Naive thymus-derived CD8-positive, alpha-beta T cell (primary cell): ENCODE measurements at places on chromosomes 4 and X.

DNA sequence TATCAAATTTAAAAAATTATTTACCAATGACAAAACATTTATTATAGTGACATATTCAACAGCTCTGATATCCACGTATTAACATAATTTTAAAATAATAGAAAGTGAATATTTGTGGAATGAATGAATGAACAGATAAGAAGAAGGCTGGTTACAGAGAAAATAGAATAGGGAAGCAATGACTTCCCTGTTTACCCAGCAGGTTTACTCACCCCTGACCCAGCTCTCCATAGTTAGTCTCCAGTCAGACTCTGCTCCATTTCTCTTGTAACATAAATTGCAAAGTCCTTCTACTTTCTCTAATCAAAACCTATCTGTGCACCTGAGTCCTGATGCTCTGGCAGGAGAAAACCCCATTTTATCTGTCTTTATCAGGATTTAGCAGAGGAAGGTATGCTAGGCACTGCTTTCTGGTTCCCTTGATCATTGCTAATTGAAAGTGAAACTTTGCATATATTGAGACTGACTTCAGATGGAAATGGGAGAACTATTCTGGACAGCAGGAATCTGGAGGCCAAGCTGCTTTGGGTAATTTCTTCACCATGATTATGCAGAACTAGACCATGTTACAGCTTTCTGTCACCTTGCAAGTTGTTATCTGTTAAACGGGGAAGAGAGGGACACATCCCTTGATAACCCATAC is 363.0 kb downstream of the FAT4 start:
- no peaks in the 10 kb centered on the region for H3K36me3 ChIP-seq
- no peaks in the 10 kb centered on the region for H3K27me3 ChIP-seq
- no peak overlapping the region for H3K4me3 ChIP-seq
- H3K4me1 ChIP-seq: no peaks in the 10 kb centered on the region
- no peak overlapping the region for H3K27ac ChIP-seq

GRCh38 chrX:39828971-39829370 is 268.8 kb downstream of the BCOR start:
- H3K4me1 ChIP-seq: peaks cover 2% of the 10 kb centered on the region
- no peaks in the 10 kb centered on the region for H3K36me3 ChIP-seq
- H3K27ac ChIP-seq: no peak overlapping the region

GRCh38 chr4:172095161-172095560 is 282.0 kb downstream of the GALNTL6 start:
- no peak for DNase-seq
- no peak overlapping the region for H3K4me3 ChIP-seq
- no peak overlapping the region for H3K27ac ChIP-seq
- H3K36me3 ChIP-seq: no peaks in the 10 kb centered on the region
- no peaks in the 10 kb centered on the region for H3K27me3 ChIP-seq

DNA sequence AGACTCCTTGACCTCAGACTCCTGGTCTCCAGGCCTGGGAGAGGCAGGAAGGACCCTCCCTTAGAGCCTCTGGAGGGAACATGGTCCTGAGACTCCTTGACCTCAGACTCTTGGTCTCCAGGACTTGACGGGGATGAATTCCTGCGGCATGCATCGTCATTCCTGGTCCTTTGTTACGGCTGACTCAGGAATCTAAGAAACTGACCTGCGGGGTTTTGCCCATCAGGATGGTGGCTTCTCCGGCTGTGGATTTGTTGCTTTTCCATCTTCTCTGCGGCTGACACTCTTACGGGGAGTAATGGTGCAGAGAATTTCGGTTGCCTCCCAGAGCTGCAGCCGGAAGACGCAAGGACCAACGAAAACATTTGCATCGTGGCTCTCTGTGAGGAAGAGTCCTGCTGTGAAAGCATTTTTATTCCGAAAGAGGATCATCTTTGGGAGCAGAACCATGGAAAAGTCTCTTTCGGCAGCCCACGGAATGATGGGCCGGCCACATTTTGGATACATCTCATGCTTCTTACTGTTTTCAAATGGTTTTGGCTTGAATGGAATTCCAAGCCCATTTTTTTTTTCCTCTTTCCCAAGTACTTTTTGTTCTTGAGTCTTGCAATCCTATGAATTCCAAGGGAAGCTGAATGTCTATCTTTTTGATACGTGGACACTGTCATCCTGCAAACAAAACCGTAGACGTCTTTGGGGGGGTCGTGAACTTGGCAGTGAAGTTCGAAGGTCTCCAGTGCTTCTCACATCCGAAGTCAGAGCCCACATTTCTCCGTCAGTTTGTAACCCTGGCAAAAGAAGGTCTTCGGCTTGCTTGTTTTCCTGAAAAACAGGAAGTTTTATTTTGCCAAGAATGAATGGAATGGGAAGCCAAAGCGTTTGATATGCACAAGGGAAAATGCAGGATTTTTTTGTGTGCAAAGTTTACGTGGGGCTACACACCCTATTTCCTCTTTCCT is 36.5 kb downstream of the SHOX start:
- peaks cover 5% of the 10 kb centered on the region for H3K36me3 ChIP-seq
- peaks cover 15% of the 10 kb centered on the region for H3K27me3 ChIP-seq
- no peak for DNase-seq
- H3K4me1 ChIP-seq: no peaks in the 10 kb centered on the region

GRCh38 chrX:118536204-118536603 is 40.6 kb downstream of the DOCK11 start:
- H3K27ac ChIP-seq: peak overlapping the region; percentile 86
- H3K36me3 ChIP-seq: no peaks in the 10 kb centered on the region
- H3K4me3 ChIP-seq: peak overlapping the region; percentile 68

- H3K4me3 ChIP-seq: no peak overlapping the region
- H3K4me1 ChIP-seq: no peaks in the 10 kb centered on the region
- no peak overlapping the region for H3K27ac ChIP-seq
- DNase-seq: no peak
Observed at GRCh38 chr4:1081689-1082040, 31.7 kb downstream of the RNF212 start.

GRCh38 chrX:15680401-15680800 is 15.8 kb upstream of the CLTRN start:
- H3K27me3 ChIP-seq: no peaks in the 10 kb centered on the region
- DNase-seq: no peak
- no peaks in the 10 kb centered on the region for H3K36me3 ChIP-seq

- no peaks in the 10 kb centered on the region for H3K36me3 ChIP-seq
- no peak overlapping the region for H3K27ac ChIP-seq
Observed at GRCh38 chr4:90103991-90104390, 23.2 kb upstream of the CCSER1 start.

- peaks cover 2% of the 10 kb centered on the region for H3K27me3 ChIP-seq
- DNase-seq: no peak
- H3K4me3 ChIP-seq: no peak overlapping the region
- no peak overlapping the region for H3K27ac ChIP-seq
- no peaks in the 10 kb centered on the region for H3K4me1 ChIP-seq
Observed at GRCh38 chr4:151184523-151185458, 85.4 kb downstream of the RPS3A start.
